ENCODE measurements at places on chromosomes 7 and 10.

GRCh38 chr7:85773116-85773728 lies 586.4 kb upstream of the SEMA3D start:
- no peak for DNase-seq

GRCh38 chr10:129963641-129964501 lies at the start of gene EBF3:
Gene EBF3 (minus strand): TSS chr10:129964274. CDS start chr10:129963768, 506 bp downstream.
- no peak for DNase-seq

GRCh38 chr10:47050618-47051455 lies 139.6 kb downstream of the PTPN20 start:
- DNase-seq = no peak

DNA sequence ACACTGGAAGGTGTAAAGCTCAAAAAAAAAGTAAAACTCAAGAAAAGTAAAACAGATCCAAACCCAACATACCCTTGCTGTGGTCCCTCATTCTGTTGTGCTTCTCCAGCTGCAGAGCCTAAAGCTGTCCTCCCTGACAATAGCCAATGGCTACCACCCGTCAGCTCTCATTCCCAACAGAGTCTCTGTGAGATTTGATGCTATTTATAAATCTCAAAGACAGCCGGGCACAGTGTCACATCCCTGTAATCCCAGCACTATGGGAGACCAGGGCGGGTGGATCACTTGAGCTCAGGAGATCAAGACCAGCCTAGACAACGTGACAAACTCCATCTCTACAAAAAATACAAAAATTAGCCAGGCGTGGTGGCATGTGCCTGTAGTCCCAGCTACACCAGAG lies 116.0 kb downstream of the KMT2E start:
- DNase-seq = no peak

DNA sequence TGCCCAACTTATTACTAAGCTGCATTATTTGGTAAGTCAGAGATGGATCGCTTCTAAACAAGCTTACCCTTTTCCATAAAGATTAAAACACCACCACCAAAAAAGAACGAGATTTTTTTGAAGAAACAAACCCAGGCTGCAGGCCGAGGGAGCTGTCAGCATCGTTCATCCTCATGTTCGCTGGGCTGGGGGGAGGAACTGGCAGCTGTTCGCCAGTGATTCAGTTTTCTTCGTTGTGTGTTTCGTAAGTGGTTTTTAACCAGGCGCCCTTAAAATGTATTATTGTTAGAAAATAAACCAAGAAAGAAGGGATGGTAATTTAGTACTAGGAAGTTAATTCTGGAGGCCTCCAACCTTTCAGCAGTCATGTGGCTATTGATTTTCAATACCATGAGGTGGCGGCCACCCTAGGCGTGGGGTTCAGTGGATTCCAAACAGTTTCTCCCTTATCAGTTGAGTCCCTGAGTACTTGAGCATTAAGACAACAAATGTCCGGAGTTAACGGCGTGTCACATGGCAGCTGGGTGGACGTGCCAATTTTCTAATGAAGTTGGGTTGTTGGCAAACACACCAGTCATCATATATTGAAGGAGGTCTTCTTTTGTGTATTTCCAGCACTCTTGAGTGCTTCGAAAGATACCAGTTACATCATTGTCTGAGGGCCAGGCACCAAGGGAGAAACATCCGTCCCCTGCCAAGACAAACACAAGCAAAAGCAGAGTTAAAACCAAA lies 173.2 kb downstream of the EBF3 start:
- DNase-seq = no peak

DNA sequence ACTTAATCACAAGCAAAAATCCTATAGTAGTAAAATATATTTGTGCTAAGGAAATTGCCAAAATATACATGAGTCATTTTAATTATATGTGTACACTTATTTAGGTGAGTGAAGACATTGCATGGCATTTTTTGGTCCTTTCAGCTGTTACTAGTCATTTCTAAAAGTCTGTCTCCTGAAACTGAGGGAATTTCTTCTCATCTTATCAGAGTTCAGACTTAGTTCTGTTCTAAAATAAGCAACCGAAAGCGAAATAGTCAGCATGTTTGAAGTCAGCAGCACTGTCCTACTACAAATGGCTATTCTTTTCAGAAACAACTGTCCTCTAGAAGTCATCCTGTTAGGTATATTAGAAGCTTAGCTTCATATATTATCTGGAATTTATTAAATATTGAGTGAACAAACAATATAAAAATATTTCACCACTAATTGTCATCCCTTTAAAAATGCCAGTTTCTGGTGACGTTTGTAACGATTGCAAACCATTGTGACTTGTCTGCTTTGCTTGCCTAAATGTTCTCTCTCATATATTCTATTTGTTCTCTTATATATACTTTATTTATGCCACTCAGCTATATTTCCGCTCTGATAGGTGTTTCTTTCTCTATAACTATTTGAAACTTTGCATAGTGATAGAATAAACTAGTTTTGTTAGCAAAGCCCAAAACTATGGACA lies 227.4 kb upstream of the KAT6B start:
- DNase-seq = no peak

- DNase-seq = no peak
These were observed 102.5 kb downstream of the IMMP2L start for GRCh38 chr7:111459757-111460280.

DNA sequence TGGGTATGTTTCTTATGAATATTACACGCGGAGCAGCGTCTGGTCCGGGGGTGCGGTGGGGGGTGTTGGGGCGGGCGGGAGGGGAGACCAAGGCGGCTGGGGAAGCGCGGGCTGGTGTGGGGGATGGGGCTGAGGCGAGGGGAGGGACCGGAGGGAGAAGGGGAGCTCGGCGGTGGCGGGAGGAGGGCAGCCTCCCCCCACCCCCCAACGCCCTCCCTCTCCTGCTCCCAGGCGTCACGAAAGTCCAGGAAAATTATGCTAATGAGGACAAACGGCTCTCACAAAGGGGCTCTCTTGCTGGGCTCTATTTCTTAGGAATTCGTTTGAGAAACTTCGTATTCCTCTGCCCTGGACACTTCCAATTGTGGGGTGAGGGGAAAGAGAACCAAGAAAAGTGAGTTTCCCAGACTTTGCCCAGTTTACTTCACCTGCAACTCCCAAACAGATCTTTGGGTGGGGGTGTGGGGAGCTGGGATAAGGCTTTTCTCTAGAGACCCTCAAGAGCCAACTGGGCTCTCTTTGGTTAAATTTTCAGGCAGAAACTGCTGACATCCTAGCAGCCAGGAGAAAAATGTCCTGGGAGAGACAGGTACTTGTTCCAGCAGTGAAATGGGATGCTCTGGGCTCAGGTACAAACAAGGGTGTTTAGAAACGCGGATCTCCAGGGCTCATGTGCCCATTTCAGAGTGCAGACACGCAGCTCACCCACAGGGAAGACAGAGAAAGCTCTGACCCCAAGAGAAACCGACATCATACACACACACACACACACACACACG lies 11.7 kb upstream of the HOXA2 start:
- no peak for DNase-seq

- DNase-seq = no peak
These were observed 24.0 kb upstream of the TM9SF3 start for GRCh38 chr10:96610817-96611216.

DNA sequence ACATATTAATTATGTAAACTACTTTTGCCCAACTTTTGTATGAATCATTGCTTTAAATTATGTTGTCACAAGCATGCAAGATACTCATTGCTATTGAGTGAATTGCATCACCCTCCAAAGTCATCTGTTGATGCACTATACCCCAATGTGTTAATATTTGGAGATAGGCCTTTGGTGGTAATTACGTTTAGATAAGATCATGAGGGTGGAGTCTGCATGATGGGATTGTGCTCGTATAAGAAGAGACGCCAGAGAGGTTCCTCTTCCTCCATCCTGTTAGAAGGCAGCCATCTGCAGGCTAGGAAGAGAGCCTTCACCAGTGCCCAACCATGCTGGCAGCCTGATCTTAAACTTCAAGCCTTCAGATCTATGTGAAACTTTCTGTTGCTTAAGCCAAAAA lies 95.3 kb upstream of the MAGI2 start:
- DNase-seq = no peak

GRCh38 chr7:106480616-106481031 lies 180.3 kb downstream of the CCDC71L start:
- no peak for DNase-seq

- DNase-seq = no peak
These were observed 66.6 kb downstream of the CAV1 start for GRCh38 chr7:116591202-116592040.

All from activated naive CD4-positive, alpha-beta T cell (primary cell).